Heart left ventricle (tissue), 16 donors: ENCODE measurements at places on chromosomes 5 and 9. TPM values are rescaled to one million over a fixed set of nuclear protein-coding genes. Genes with fewer than 3 reads are reported as not detected.

Gene SYNPO
- 791 TPM for polyA plus RNA-seq

GRCh38 chr5:122639033-122639432, 135.8 kb upstream of the SNX2 start:
- DNase-seq: no peak

GRCh38 chr5:142601432-142601831, 84.5 kb downstream of the FGF1 start:
- no peak for DNase-seq

- DNase-seq: no peak
Observed at GRCh38 chr9:124308606-124309491, 51.1 kb downstream of the NEK6 start.

Gene SLC46A2
- 0.08 TPM for polyA plus RNA-seq

Gene LCN15
- polyA plus RNA-seq: 2.4 TPM

DNA sequence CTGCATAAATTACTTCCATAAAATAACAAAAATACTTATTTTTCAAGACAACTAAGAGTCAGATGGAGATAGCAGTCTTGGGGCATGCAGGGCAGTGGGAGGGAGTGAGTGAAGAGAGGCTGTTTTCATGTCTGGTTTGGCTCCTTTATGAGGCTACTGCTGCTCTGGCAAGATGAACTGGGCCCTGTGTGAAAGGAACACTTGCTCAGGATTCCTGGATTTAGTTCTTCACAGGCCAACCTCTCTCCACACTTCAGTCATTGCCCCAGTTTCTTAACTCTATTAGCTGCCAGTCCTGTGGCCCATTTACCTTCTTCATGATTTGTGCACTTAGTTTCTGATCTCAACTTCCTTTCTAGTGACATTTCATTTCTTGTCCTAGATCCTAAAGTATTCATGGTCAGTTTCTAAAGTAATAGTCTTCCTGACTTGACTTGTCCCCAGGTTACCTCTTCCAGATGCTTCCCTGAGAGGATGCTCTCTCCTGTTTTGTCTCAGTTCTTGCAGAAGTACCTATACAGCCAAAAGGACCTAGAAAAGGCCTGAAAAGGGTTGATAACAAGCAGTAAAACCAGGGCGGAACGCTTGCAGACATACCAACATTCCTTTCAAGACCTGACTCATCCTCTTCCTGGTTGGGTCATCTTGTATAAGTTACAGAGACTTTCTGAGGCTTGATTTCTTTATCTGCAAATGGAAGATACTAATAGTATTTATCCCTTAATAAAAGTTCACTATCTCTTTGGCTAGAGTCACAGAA, 77.0 kb upstream of the ZFAND5 start:
- DNase-seq: no peak
